ENCODE measurements at places on chromosomes 11 and 22. TPM values are rescaled to one million over a fixed set of nuclear protein-coding genes. Genes with fewer than 3 reads are reported as not detected.
A peak's percentile ranks its signal among the peaks of the same experiment; 100 is the strongest.

DNA sequence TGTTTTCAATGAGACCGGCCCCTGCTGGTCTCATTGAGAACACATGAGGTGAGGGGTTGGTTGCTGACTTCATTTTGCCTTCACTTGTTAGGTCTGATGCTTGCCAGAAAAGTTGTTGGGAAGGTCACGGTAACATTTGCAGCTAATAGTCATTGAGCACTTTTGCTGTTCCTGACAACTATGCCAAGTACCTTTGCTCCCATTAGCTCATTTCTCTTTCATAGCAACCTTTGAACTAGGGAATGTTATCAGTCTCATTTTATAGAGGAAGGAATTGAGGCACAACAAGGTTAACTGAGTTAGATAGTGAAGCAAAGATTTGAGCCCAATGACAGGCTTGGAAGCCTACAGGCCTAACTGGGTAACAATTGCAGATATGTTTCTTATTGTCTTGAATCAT is 195.4 kb upstream of the LARGE1 start:
- no peaks in the 10 kb centered on the region for H3K27me3 ChIP-seq
- no peak overlapping the region for H3K27ac ChIP-seq
- H3K4me3 ChIP-seq = no peak overlapping the region
- no peak for DNase-seq
- H3K4me1 ChIP-seq = no peaks in the 10 kb centered on the region
- H3K36me3 ChIP-seq = no peaks in the 10 kb centered on the region

GRCh38 chr11:73649206-73649605 is 2.8 kb downstream of the PLEKHB1 start:
- peaks cover 3% of the 10 kb centered on the region for H3K27me3 ChIP-seq
- no peak overlapping the region for H3K27ac ChIP-seq
- no peak overlapping the region for H3K4me3 ChIP-seq
- no peak for DNase-seq

RASD2 gene
- total RNA-seq = 6.8 TPM

MAP6 gene
- total RNA-seq = 3.7 TPM

TMEM218 gene
- 7.6 TPM for total RNA-seq

- peaks cover 6% of the 10 kb centered on the region for H3K4me1 ChIP-seq
- H3K4me3 ChIP-seq = peak overlapping the region; percentile 83
- H3K27me3 ChIP-seq = no peaks in the 10 kb centered on the region
- peak overlapping the region; percentile 99 for H3K27ac ChIP-seq
- no peak for DNase-seq
- H3K36me3 ChIP-seq = peaks cover 44% of the 10 kb centered on the region
These were observed 979 bp downstream of the ZBED5 start for GRCh38 chr11:10856689-10857458.

DEPDC7 gene
- 0.17 TPM for total RNA-seq

GRCh38 chr11:44680982-44681597 is 45.7 kb upstream of the TSPAN18 start:
- no peaks in the 10 kb centered on the region for H3K4me1 ChIP-seq
- no peak for DNase-seq
- no peak overlapping the region for H3K4me3 ChIP-seq

DNA sequence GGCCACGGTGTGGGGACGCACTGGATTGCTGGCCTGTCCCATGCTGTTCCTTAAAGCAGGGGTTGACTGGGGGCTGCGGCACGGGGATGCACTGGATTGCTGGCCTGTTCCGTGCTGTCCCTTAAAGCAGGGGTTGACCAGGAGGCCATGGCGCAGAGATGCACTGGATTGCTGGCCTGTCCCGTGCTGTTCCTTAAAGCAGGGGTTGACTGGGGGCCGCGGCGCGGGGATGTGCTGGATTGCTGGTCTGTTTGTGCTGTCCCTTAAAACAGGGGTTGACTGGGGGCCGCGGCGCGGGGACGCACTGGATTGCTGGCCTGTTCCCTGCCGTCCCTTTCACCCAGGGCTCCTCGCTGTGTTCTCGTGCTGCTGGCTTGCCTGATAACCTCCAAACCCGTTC is 383.4 kb downstream of the TBC1D22A start:
- H3K4me3 ChIP-seq = no peak overlapping the region
- H3K27ac ChIP-seq = no peak overlapping the region
- no peaks in the 10 kb centered on the region for H3K36me3 ChIP-seq
- no peak for DNase-seq

DNA sequence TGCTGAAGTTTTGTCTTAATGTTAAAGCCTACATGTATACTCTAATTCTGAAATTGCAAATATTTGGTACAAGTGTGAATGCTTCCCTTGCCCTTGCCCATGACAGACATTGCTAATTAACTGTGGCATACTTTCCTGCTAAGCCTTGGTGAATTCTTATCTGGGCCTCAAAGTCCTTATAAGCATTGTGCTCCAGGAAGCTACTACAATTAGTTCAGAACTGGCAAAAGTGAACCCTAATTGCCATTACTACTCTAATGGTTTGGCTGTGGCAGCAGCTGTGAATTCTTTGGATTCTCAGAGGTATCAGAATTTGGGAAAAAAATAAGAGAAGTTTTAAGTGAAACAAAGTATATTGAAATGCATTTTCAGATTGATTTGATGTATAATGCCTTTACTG is 24.3 kb downstream of the EMSY start:
- H3K27me3 ChIP-seq = no peaks in the 10 kb centered on the region
- H3K36me3 ChIP-seq = peaks cover 88% of the 10 kb centered on the region
- no peaks in the 10 kb centered on the region for H3K4me1 ChIP-seq
- no peak overlapping the region for H3K27ac ChIP-seq
- DNase-seq = no peak

OR5A2 gene
- total RNA-seq = not detected

GRCh38 chr11:30956751-30957150 is 370.6 kb upstream of the MPPED2 start:
- H3K4me1 ChIP-seq = no peaks in the 10 kb centered on the region
- no peak for DNase-seq
- H3K27me3 ChIP-seq = no peaks in the 10 kb centered on the region

DNA sequence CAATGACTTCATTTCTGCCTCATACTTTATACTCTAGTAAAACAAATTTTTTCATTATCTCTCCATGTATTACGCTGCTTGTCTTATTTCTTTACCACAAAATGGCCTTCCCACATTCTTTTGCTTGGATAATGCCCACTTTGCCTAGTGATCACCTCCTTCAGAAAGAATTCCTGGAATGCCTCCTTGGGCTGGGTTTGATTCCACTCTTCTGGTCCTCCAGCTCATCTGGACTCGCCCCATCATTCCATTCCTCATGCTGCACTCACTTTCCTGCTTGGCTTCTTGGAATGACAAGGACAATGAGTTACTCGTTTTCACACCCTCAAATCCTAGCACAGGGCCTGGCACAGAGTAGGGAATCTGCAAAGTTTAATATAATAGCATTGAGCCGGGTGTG is 475.1 kb upstream of the LARGE1 start:
- H3K27ac ChIP-seq = no peak overlapping the region
- H3K27me3 ChIP-seq = no peaks in the 10 kb centered on the region
- H3K4me3 ChIP-seq = no peak overlapping the region
- no peaks in the 10 kb centered on the region for H3K36me3 ChIP-seq
